ENCODE measurements at places on chromosomes 2 and 18. TPM values are rescaled to one million over a fixed set of nuclear protein-coding genes. Genes with fewer than 3 reads are reported as not detected.

GRCh38 chr2:128714851-128715312, 396.2 kb upstream of the HS6ST1 start:
- DNase-seq = no peak

- no peak for DNase-seq
Observed at GRCh38 chr2:171307560-171307959, 126.2 kb downstream of the METTL8 start.

IHH gene
- total RNA-seq = 124 TPM

DNA sequence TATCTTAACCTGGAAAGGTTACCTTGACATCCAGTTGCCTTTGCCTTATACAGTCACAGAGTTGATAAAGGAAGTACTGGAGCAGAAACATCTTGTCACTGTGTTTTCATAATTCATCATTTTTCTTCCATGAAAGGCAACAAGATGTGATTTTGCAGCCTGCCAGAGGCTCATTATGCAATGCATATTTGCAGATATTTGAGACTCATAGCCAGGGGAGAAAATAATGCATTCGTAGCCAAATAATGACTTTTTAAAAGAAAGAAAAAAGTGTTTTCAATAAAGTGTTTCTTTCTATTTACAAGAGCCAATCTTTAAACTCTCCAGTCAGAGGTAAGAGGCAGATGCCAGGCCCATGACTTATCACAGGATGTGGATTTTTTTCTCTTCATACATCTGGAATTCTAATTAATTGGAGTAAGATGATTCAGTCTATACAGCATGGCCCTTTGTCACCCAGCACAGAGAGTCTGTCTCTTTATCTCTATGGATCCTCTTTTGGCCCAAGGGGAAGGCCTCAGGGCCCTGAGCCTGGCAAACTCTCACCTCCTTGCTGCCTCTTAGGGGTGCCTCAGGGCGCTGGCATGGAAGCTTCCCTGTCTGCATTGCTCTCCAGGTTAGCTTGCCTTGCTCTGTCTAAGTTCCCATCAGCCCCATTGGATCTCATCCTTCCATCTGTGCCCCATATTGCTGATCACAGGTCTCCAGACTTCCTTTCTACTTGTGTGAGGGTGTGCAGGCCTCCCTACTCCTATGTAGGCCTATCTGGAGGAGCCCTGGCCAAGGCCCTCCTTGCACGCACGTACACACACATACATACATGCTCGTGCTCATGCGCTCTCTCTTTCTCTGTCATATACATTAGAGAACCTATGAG, 247.7 kb downstream of the TPGS2 start:
- no peak for DNase-seq

MGAT5 gene
- 118 TPM for total RNA-seq
